ENCODE measurements at places on chromosomes 13 and 19.

DNA sequence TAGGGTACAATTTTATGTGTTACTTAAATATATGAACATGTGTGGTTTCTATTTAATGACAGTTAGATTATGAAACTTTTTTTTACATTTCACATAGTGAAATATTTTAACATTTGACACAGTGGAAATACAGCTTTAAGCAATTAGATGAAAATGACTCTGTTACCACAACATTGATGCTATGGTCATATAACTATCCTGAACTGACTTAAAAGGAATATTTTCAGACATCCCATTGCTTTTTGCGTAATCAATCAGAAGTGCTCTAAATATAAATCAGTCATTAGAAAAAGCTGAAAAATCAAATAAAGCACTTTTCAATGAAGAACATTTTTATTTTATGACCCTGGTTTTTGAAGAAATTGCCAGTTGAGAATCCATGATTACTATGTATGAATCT is 80.3 kb downstream of the UFM1 start:
- no peak for DNase-seq

GRCh38 chr13:107461751-107462150 is 753.6 kb downstream of the LIG4 start:
- DNase-seq = no peak

DNA sequence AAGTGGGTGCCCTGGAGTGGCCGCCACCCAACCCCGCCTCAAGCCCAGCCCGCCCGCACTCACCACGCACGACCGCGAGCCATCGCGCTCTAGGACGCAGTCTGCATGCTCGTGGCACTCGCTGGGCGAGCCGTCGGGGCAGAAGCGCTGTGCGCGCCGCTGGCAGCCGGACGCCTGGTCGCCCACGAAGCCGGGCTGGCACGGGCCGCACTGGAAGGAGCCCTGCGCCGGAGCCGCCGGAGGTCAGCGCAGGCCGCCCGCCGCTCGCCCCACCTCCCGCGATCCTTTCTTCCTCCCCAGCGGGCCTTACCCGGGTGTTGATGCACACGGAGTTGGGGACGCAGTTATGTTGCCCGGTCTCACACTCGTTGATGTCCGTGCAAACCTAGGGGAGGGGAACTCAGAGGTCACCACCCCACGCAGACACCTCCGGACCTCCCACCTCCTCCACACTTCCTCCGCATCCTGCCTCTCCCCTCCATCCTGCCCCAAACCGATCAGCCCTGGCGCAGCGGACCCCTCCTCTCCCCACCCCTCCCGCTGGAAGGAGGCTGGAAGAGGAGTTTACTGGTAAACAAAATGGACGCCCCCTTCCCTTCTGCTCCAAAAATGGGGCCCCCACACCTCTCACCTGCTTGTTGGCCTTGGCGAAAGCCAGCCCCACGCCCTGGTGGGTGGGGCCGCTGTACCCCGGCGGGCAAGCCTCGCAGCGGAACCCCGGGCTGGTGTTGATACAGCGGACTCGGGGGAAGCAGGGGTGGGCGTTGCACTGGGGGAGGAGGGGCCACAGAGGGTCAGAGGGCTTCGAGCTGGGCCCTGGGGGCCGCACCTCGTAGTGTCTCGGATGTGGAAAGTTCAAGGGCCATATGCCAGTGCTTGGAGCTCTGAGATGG is 2.3 kb downstream of the COMP start:
- no peak for DNase-seq

DNA sequence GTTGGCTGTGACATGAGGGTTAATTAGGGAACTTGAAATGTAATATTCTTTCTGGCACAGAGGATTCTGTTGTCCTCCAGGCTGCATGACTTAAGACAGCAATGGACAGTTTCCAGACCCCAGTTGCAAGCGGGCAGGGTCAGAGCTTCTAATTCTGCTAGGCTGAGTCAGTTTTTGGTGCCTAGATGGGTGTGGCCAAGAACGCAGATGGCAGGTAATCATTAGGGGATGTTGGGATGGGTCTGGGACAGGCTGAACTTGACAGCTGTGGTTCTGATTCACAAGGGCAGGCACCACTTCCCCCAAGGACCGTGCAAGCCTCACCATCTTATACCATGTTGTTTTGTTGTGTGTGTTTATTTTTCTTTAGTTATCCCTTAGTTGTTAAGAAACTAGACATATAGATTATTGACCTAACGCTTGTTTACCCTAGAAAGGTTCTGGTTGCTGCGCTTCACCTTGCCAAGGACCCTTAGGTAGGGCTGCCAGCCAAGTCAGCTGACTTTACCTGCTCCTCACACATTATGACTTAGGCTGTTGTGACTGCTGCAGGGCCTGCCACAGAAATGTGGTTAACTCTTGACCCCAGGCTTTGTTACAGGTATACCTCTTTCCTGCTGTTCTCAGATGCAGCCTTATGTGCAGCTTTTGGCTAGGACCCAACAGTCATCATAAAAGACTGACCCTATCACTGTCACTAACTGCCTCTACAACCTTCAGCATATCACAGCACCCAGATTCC is 117.7 kb upstream of the KLF12 start:
- no peak for DNase-seq

DNA sequence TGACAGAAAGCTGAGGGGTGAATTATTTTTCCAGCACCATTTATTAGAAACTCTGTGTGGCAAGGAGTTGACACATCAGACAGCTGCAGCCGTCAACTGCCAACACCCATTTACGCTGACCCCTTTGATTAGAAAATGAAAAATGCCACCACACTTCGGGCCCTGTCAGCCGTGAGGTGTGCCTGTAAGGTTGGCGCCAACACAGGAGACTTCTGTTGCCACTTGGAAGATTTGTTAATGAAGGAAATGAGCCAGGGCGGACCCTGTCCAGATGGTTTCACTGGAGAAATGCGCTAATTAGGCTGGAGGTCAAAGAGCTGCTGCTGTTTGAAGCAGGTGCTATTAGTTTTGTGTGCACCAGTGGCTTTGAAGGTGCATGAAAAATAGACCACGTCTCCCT is 297.5 kb downstream of the MTUS2 start:
- DNase-seq = no peak

- DNase-seq = no peak
Measured at GRCh38 chr13:72317346-72318109, 409.9 kb downstream of the MZT1 start.

DNA sequence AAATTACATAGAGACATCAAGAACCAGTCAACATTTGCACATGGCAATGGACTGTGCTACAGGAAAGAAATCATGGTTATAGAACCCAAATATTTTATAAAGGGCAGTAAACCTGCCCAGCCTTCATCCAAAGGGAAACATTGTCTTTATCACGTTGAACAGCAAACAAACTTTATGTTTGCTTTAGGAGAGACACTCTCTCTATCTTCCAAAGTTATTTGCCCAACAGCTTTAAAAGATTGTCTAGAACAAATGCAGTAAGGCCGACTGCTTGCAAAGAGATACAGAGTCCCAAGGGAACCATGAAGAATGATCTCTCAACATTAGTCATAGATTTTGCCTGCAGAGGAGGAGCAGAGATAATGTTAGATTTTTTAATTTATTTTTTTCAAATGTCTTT is 1323.5 kb upstream of the SLC10A2 start:
- no peak for DNase-seq

GRCh38 chr19:46239193-46240024 is 9.9 kb downstream of the IGFL1 start:
- no peak for DNase-seq

GRCh38 chr19:5156231-5156986 is 184.2 kb downstream of the PTPRS start:
- DNase-seq = no peak

- DNase-seq = no peak
Measured at GRCh38 chr13:80548915-80549314, 208.0 kb upstream of the SPRY2 start.

DNA sequence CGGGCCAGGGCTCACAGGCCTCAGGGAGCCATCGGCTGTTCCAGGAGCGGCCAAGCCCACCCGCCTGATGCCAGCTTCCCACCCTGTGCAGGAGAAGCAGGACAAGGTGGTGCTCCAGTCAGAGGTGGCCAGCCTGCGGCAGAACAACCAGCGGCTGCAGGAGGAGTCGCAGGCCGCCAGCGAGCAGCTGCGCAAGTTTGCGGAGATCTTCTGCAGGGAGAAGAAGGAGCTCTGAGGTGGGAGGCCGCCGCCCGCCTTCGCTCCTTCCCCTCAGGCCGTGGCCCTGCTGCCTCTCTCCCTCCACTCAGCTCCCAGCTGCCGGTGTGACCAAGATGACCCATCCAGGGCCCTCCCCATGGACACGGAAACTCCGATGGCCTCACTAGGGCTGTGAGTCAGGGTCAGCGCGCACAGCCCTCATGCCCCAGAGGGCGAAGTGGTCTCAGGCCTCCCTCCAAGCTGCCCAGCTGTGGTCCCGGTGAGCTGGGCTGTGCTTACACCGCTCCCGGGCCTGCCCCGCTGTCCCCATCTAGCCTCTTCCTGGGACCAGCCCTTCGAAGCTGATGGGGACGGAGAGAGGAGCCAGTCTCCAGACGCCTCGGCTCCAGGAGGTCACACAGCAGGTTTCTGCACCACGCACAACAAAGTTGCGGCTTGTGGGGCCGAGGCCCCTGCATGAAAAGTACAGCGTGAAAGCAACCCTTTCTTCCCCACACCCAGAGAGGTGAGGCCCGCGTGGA is 17.8 kb downstream of the DPF1 start:
- no peak for DNase-seq

DNA sequence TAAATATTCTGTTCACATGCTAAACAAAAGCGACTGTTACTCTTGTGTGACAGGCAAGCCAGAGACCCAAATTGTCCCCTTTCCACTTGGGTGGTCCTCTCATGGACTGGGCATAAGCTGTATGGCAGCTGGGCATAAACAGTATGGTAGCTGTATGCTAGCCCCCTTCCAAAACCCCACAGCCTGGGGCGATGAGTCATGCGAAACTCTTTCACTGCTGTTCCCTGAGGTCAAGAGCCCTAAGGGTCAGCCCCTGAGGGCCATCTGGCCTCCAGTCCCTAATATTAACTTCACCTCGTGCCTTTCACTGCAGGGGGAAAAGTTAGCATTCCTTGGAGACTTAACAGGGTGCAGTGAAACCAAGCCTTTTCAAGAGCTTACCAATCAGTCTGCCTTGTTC is 45.6 kb upstream of the ZNF562 start:
- no peak for DNase-seq

GRCh38 chr13:44271915-44272341 is 101.7 kb upstream of the SERP2 start:
- DNase-seq = no peak

GRCh38 chr19:16381756-16382401 is 57.3 kb downstream of the KLF2 start:
- no peak for DNase-seq

DNA sequence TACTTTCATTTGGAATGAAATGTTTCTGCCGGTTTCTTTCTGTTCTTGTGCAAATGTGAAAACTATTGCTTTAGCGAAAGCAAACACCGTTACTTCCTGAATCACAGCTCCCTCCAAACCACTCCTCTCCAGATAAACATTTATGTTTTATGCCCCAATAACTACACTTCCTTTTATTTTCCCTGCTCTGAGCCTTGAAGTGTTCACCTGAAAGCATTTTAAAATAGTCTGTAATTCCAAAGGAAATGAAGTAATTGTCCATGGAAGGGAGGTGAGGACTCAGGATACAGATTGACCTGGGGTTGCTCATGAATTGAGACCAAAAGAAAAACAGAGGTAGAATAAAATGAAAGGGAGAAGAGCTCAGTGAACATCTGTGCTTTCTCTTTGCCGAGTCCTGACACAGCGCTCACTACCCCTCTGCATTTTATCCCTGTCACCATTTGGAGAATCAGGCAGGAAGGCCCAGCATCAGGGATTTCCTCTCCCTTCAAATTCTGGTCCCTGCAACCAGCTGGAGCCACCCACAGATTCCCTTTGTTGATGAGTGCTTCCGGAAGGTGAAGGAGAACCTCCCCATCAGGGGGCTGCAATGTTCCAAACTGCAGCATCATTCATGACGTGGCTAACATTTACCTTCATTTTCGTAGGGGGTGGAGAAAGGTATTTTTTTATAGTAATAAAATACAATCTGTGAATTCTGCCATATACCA is 171.9 kb downstream of the ITGBL1 start:
- DNase-seq = peak; percentile 11

GRCh38 chr13:38693641-38694040 is 6.8 kb downstream of the FREM2 start:
- DNase-seq = no peak

DNA sequence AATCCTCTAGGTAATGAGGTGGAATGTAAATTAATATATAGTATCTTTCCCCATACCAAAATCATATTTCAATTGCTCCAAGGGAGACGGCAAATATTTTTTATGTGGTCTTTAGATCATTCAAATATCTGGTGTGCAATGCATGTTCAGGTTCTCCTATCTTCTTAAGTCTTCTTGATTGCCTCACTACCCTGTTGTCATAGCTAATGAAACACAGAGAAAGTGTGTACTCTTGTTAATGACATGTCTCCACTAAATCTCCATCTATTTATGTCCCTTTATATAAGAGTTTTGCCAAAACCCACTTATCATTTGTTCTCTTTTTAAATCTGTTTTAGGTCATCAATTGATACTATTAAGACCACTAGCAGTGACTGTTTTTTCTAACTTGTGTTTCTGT is 6.6 kb downstream of the STARD13 start:
- no peak for DNase-seq

- peak; percentile 49 for DNase-seq
Measured at GRCh38 chr19:18865973-18866799, 29.8 kb downstream of the CERS1 start.

DNA sequence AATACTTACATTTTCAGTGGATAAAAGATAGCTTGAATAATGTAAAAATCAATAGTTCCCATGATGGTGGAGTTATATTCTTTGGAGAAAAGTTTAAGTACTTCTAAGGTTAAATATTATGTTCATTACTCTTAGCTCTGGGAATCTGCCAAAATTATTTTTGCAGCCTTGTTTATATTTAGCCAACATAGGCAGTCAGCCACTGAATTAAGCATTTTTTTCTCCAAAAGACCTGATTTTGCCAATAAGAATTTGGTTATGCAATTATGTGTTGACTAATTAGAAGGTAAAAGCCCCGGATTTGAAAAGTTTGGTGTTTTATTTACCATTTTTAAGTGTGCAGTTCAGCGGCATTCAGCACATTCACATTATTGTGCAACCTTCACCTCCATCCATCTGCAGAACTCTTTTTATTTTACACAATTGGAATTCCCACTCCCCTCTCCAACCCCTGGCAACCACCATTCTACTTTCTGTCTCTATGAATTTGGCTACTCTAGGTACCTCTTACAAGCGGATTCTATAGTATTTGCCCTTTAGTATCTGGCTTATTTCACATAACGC is 90.1 kb upstream of the C1QTNF9B start:
- DNase-seq = no peak

DNA sequence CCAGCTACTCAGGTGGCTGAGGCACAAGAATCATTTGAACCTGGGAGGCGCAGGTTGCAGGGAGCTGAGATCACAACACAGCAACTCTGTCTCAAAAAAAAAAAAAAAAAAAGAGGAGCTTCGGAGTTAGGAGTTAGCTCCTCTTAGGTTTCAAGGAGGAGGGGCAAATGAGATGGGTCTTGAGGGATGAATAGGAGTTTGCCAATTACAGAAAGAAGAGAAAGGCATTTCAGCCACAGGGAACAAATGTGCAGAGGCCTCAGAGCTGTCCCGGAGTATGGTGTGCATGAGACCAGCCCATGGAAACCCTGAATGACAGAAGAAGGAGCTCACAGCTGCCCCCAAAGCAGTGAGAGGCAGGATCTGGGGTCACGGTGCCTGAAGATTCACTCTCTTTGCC is 24.6 kb downstream of the TLE2 start:
- no peak for DNase-seq

- no peak for DNase-seq
Measured at GRCh38 chr13:77507931-77508776, 27.4 kb upstream of the SCEL start.
